LNCaP clone FGC (cell line): ENCODE measurements at places on chromosomes 7 and 10.

- no peak for DNase-seq
Observed at GRCh38 chr10:124997306-124997705, 55.4 kb downstream of the ZRANB1 start.

DNA sequence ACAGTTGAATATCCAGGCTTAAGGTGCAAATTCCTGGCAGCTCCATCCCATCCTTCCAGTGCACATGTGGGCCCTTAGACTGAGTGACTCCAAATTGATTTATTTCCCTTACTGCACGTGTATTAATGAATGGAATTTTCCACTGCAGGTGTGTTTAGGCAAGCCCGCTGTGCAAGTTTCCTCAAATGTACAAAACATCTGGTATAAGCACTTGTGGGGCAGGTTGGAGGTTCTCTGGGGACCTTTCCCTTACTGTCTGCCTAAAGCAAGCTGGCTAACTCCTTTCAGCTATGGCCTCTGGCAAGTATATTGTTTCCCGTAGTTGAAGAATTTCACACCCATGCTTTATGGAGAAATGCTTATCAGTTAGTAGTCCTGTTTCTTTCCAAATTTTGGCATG, 25.3 kb upstream of the GIMAP6 start:
- no peak for DNase-seq

DNA sequence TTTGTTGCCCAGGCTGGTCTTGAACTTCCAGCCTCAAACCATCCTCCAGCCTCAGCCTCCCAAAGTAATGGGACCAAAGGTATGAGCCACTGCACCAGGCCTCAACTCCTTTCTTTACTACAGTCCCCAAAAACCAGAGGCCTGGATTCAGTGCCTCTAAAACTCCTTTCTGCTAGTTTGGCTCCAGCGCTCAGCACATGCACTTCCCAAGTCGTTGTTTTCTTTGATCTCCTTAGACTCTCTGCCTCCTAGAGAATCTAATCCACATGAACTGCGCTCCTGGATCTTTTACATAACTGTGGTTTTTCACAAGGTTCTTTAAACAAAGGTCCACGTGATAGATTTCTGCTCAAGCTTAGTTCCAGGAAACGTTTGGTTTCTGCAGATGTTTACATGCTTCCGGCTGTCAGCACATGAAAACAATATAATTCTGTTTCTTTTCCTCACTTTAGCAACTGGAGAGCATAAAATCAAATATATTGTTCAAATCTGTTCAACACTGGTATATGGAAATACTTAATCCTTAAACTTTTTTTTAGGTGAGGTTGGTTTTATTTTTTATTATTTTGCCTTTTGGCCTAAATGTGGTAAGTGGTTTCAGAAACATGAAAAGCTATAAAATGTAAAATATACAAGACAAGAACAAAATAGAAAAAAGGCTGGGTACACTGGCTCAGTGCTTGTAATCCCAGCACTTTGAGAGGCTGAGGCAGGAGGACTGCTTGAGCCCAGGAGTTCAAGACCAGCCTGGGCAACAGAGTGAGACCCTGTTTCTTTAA, 270.5 kb upstream of the MKLN1 start:
- no peak for DNase-seq

DNA sequence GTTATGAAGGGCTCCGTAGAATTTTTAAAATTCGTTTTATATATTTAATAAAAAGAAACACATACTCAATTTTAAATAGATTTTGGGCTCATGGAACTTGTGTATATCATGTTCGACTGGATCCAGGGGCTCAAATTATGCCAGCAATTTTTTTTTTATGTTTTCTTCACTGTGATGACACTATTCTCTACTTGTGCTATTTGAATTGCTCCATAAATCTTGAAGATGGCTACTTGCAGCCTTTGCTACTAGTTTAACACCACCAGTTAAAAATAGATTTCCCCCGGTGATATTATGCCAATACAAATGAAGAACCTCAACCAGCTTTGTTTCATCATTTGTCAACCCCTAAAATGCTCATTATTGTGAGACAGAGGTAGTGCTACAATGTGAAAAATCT, 933.2 kb downstream of the IPMK start:
- DNase-seq, result no peak

GRCh38 chr7:70566671-70567070, 565.3 kb upstream of the GALNT17 start:
- DNase-seq, result no peak

- no peak for DNase-seq
Observed at GRCh38 chr10:77237120-77237519, 400.5 kb downstream of the KCNMA1 start.

DNA sequence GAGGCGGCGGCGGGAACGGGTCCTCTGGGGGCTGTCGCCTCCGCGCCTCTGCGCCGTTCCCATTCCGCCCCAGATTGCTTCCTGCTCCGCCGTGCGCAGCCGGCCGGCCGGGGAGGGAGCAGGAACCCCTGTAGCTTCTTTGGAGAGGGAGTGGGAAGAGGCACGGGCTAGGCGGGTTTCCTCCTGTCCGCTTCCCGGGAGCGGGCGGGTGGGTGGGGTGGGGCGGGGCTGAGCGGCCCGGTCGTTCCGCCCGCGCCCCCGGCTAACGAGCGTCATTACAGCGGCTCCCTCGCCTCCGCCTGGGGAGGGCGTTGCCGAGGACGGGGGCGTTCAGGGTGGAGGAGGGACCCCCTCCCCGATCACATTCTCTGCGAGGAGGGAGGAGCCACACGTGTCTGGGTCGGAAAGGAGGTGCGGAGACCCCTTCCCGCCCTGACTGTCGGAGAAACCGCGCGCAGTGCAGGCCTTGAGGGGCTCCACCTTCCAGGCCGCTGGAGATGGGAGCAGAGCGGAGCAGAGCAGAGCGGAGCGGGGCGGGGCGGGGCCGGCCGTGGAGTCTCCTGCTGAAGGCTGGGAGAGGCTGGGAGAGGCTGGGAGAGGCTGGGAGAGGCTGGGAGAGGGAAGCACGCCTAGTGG, 39.7 kb downstream of the AGAP3 start:
- no peak for DNase-seq

DNA sequence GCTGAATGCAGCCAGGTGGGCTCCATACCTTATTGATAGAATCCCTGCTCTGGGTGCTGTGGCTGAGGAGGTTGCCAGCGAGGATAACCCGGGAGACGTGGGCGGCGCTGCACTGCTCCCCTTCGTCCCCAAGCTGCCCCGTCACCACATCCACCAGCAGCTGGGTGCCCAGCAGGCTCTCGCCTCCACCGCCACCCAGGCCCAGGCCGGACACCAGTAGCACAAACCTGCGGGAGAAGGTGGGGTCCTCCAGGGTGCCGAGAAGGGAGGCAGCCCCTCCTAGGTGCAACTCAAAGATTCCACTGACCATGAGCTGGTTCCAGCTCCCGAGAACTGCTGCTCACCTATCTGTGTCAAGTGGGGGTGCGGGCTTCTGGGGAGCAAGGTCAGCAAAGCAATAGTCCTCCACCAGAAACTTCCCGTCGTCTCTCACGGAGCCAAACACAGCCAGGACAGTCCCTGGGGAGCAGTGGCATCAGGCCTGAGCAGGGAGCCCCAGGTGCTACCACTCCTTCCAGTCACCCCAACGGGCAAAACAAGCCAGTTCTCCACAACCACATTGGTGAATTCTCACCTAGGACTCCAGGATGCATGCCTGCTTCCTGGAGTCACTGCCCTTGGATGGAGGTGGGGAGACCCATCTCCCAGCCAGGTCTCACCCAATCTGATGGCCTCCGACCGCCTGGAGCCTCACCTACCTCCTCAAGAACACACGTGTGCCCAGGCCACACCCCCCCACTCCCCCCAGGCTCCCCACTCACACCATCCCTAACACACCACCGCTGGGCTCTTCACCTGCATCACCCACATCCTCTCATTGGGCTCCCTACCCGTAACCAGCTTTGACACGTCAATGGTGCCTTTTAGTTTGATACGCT, 6.3 kb downstream of the POLD2 start:
- no peak for DNase-seq

DNA sequence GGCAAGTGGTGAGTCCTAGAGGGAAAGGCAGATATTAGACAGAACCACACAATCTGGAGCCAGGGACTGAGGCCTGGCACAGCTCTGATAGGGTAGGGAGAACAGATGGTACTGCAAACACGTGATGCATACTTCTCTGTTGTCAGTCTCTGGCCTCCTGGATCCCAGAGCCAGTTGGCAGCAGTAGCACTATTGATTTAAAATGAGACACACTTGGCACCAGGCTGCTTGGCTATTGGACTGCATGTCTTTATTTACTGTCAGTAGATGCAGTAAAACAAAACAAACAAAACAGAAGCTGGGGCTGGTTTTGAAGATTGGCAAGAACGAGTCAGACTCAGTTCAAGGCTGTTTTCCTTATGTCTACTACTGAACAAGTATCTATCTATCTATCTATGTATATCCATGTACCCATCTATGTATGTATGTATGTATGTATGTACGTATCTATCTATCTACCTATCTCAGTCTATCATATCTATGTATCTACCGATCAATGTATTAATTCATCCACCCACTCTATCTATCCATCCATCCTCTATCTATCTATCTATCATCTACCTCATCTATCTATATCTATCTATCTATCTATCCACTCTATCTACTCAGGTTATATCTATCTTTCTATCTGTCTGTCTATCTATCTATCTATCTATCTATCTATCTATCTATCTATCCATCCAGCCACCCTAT, 23.4 kb upstream of the MGAM2 start:
- peak; percentile 95 for DNase-seq

DNA sequence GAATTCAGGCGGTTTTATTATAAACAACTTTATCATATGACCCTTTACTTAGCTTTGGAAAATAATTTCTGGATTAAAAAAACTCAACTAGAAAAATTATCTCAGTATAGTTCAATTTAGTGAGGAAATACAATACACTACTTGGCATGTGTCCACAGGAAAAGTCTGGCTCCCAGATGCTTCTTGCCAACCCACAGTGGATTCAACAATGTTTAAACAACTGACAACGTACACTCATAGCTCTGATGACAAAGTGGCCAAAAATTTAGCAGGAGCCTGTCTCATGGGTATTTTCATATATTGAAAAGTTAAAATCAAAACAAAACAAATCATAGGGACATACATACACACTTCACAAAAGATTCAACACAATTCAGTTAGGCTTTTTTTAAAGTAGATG, 158.8 kb downstream of the SKAP2 start:
- DNase-seq, result peak; percentile 54
